ENCODE measurements at places on chromosomes 5 and 9.

GRCh38 chr5:60843386-60843935 lies 608 bp downstream of the ELOVL7 start:
- DNase-seq, result peak; percentile 47

- no peak for DNase-seq
Measured at GRCh38 chr5:65800775-65801174, 78.8 kb downstream of the NLN start.

- DNase-seq, result no peak
Measured at GRCh38 chr5:170423692-170424091, 34.5 kb upstream of the KCNMB1 start.

GRCh38 chr9:73183917-73184861 lies 32.5 kb downstream of the ANXA1 start:
- no peak for DNase-seq

DNA sequence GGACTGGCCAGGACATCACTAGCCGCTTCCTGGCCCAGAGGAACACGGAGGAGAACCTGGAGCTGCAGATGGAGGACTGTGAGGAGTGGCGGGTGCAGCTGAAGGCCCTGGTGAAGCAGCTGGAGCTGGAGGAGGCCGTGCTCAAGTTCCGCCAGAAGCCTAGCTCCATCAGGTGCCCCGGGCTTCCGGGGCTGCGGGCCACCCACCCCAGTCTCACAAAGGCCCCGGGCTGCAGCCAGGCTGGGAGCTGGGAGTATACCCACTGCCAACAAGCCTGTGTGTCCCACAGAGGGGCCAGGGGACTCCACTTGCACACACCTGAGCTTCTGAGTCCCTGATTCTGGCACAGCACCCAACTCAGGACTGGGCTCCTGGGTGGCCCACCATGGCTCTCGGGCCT lies 1.7 kb upstream of the RABL6 start:
- DNase-seq, result no peak

- DNase-seq, result no peak
Measured at GRCh38 chr5:116571568-116572349, 2.9 kb downstream of the SEMA6A start.

DNA sequence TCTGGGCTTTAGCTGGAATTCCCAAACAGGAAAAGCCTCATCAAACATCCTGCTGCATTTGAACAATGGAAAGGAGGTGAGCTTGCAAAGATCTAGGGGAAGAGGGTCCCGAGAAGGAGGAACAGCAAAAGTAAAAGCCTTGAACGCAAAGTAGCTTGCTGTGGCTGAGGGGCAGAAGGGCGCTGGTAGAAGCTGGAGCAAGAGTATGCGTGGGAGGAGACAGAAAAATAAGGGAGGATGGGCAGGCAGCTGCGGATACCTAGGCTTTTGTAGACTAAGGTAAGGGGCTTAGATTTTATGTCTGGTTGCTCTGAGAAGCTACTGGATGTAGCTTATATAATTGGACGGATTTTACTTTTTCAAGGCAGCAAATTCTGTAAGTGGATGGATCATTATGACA lies 21.9 kb upstream of the TGFBR1 start:
- DNase-seq, result no peak

- no peak for DNase-seq
Measured at GRCh38 chr5:130035388-130035787, 131.1 kb downstream of the CHSY3 start.

- no peak for DNase-seq
Measured at GRCh38 chr9:103798620-103799019, 295.5 kb upstream of the SMC2 start.

GRCh38 chr5:40716000-40716399 lies 36.3 kb downstream of the PTGER4 start:
- DNase-seq, result no peak

DNA sequence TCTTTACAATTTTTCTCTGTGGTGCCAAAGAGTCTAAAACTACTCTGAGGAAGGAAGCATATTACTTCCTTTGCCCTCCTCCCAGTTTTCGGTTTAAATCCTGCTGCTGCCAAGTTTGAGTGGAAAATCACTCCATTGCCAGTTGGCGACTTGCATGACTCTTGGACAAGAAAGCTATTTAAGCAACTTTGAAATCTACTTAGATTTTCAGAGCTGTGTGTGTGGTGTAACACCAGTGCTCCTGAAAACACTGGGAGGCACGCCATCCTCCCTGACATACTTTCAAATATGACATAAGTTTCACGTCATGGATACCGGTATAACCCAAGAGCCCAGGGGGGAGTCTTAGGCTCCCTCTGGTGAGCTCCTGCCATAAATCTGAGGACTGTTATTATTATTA lies 83.5 kb upstream of the RIOK2 start:
- no peak for DNase-seq

- no peak for DNase-seq
Measured at GRCh38 chr9:99305820-99306811, 84.0 kb downstream of the SEC61B start.

DNA sequence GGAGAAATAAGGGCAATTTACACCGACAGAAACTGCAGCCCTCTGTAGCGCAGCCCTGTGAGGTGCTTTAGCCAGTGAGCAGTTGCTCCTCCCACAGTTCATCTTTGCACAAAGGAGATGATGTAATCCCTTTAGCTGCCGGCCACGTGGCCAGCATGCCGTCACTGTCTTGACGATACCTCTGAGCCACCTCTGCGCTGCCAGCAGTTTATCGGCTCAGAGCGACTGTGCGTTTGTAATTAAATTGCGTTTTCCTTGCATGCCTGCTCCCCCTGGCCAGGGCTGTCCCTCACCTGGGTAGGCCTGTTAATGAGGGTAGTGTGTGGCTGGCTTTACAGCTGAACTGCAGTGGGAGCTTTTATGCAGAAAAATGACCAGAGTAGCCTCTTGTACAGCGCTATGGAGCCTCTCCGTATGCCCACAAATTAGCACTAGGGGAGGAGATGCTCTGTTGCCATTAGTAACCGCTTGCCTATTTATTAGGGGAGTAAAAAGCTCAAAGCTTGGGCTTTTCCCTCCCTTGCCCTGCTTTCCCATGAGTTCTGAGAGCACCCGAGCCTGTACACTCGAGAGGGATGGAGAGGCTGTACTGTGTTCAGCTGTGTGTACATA lies 107.0 kb downstream of the TRIO start:
- peak; percentile 54 for DNase-seq

GRCh38 chr5:68744206-68744605 lies 349.6 kb upstream of the SLC30A5 start:
- no peak for DNase-seq

DNA sequence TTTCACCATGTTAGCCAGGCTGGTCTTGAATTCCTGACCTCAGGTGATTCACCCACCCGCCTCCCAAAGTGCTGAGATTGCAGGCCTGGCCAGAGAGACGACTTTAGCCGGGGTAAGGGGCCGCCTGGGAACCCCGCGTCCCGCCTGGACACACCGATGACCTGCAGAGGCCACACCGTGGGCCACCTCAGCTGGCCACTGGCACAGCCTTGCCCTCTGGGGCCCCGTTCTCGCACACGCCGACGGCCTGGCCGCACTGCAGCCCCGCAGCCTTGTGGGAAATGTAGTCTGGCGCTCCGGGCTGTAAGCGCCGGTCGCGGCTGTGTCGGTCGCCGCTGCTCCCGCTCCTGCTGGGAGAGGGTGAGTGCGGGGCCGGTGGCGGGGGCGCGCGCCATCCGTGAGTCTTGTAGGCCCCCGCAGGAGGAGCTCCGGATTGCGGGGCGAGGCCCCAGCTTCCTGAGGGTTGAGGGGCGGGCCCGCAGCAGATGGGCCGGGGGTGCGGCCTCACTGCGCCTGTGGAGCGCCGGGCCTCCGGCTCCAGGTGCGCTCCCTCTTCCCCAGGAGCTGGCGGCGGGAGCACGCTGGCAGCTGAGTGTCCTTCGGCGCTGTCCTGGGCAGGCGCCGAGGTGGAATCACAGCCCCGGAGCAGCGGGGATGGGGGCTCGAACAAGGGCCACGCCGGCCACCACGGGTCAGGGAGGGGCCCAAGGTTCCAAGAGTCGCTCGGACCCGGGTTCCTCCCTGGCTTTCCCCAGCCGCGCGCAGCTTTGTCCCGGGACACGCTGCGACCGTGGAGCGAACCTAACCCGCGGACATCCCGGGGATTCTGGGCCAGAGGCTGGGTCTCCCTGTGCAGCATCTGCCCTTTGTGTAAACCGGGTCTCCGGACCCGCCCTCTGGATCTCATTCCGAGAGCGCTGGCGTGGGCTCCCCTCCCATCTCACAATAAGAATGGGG lies at the start of gene ZFP2:
Gene ZFP2, plus strand, starts transcription at position 299 of the 957 bp plus-strand sequence. CDS start 35,401 bp downstream, outside the sequence.
- peak; percentile 78 for DNase-seq

GRCh38 chr5:125393221-125393815 lies 646.9 kb upstream of the ZNF608 start:
- DNase-seq, result no peak

DNA sequence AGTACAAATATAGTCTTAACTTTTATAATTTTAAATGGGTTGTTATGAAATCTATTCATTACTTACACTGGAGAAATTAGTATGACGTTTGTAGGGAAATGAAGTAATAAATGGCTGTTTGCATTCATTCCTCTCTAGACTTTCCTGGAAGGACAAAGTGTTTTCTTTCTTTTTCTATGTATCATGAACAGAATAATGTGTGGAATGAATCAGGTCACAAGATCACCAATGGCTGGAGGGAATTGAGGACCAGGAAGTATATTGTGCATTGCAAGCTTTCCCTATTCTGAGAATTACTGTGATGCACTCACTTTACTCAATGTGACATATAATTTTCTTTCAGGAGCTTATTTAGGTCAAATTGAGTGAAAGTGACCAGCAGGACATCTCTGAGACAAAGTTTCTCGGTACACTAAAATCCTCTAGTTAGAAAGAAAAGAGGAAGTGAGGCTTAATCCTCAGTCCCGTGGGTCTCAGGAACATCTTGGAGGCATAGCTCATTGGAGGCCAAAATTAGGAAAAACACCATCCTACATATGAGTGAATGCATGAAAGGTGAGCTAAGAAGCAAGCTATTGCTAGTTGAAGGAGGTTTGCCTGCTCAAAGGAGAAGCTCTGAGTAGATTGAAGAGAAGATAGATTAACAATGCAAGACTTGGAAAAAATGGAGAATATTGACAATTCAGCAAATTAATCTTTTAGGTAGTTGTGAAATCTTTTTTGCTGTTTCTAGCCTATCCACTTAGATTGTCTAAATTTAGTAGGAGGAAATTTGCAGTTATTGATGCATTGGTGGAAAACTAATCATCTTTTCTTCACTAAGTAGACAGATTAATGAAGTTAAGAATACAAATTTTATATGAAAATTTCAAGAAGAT lies 28.0 kb downstream of the ERAP2 start:
- no peak for DNase-seq

- DNase-seq, result no peak
Measured at GRCh38 chr9:98039607-98040017, 16.9 kb upstream of the NANS start.

- no peak for DNase-seq
Measured at GRCh38 chr9:5263351-5264218, 32.4 kb downstream of the INSL4 start.

DNA sequence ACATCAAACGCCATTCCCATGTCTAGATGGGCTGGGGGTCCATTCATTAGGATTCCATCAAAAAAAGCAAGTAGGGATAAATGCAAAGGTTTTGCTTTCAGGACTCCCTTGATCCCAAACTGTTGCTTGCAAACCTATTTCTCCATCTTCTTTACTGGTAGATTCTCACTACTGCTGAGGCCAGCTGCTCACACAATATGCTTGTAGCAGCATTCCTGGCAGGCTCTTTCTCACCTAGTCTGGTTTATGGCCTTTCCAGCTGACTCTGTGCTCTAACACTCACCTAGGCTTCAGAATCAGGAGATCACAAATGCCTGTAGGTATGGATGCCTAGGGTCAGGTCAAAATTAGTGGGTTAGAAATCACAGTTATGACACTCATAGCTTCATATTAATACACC lies 274.7 kb downstream of the GABRB2 start:
- DNase-seq, result no peak

DNA sequence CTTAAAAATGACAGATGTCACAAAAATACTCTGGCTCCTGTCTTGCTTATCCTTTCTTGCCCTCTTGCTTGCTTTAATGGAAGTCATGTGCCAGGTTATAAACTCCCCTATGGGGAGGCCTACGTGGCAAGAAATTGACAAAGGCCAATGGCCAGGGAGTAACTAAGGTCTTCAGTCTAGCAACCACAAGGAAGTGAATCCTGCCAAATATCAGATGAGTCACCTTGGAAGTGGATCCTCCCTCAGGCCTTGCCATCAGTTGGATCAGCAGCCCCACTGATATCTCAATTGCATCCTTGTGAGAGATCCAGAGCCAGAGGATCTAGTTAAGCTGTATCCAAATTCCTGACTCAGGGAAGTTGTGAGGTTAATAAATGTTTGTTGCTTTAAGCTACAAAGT lies 82.8 kb downstream of the CAAP1 start:
- no peak for DNase-seq

DNA sequence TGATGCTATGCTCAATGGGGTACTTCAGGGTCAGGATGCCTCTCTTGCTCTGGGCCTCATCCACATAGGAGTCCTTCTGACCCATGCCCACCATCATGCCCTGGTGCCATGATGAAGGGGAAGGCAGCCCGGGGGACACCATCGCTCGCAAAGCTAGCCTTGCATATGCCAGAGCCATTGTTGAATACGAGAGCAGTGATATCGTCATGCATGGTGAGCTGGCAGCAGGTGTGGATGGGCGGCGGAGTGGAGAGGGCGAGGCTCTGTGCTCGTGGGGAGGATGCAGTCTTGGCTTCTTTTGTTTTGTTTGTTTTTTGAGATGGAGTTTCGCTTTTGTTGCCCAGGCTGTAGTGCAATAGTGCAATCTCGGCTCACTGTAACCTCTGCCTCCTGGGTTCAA lies 17.2 kb upstream of the SPZ1 start:
- DNase-seq, result no peak

DNA sequence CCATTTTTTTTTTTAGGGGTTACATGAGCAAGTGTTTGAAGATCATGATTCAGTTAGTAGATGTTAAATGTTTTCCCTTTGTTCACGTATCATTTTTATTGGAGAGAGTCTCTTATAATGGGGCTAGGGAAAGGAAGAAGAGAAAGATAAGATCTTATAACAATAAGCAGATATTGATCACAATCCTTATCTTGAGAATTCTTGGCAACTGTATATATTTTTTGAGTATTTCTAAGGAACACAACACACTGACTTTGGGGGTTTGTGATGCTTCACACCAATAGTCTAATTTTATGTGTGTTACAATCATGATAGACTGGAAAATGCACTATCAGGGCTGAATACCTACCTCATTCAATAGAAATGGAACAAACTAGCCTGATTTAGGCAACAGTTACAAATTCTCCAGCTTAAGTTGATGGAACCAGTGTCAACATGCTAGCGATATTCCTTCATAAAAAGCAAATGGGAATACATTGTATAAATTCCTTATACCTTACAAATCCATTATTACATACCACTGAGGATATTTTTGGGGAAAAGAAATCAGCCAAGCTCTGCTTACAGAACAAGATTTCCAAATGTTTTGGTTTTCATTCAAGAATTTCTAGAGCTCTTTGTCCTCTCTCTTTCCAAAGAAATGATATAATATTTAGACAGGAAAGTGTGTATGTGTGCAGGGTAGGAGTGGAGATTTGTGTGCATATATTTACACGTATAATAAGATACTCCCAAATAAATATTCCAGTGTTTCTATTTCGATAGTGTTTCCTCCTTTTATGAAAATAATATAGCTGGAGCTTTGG lies 41.5 kb downstream of the SVEP1 start:
- DNase-seq, result no peak
